Mesothelial cell of epicardium (in vitro differentiated cells): ENCODE measurements at places on chromosomes 5 and 9.

DNA sequence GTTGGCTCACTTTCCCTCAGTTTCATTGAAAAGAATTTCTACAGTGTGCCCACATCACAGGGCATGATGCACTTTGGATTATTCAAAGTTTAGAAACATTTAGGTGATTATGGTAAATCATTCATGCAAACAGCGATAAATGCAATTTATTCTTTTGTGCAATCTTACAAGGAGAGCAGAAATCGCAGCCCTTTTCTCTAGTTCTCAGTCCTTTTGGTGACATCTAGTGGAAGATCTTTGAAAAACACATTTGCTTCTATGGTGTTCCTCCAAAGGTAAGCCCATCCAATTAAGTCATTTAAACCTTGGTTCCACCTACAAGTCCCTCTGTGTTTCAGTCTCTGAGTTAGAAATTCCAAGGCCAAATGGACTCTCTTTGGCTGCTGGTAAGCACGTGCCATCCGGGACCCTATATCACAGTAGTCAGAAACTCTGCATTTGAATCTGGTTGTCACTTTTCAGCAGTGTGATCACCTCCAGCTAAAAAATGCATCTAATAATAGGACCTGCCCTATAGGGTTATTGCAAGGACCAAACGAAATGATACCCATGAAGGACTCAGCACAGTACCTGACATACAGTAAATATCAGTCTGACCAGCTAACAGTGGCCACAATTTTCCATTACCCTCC, 66.4 kb downstream of the MACROH2A1 start:
- H3K27ac ChIP-seq, result no peak overlapping the region
- H3K36me3 ChIP-seq, result peaks cover 2% of the 10 kb centered on the region
- no peaks in the 10 kb centered on the region for H3K27me3 ChIP-seq
- DNase-seq, result no peak

DNA sequence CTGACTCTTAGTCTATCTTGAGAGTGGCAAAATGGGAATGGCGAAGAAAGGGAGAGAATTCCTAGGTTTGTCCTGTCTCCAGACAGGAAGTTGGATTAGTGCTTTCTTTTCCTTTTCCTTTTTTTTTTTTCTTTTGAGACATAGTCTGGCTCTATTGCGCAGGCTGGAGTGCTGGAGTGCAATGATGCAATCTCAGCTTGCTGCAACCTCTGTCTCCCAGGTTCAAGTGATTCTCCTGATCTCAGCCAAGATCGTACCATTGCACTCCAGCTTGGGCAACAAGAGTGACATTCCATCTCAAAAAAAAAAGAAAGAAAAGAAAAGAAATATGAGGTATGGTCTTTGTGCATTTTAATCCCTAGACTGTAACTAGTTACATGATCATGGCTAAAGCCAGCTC, 12.6 kb upstream of the KIF27 start:
- peaks cover 19% of the 10 kb centered on the region for H3K4me1 ChIP-seq
- no peaks in the 10 kb centered on the region for H3K27me3 ChIP-seq
- H3K36me3 ChIP-seq, result no peaks in the 10 kb centered on the region

- H3K27ac ChIP-seq, result no peak overlapping the region
- H3K4me1 ChIP-seq, result peaks cover 6% of the 10 kb centered on the region
- DNase-seq, result no peak
- no peaks in the 10 kb centered on the region for H3K36me3 ChIP-seq
- peaks cover 2% of the 10 kb centered on the region for H3K27me3 ChIP-seq
These were observed 72.0 kb downstream of the RETREG1 start for GRCh38 chr5:16544607-16545374.

- DNase-seq, result no peak
- no peak overlapping the region for H3K27ac ChIP-seq
- H3K36me3 ChIP-seq, result peaks cover 4% of the 10 kb centered on the region
- no peaks in the 10 kb centered on the region for H3K27me3 ChIP-seq
These were observed 4.1 kb upstream of the TOR1A start for GRCh38 chr9:129828051-129828450.

DNA sequence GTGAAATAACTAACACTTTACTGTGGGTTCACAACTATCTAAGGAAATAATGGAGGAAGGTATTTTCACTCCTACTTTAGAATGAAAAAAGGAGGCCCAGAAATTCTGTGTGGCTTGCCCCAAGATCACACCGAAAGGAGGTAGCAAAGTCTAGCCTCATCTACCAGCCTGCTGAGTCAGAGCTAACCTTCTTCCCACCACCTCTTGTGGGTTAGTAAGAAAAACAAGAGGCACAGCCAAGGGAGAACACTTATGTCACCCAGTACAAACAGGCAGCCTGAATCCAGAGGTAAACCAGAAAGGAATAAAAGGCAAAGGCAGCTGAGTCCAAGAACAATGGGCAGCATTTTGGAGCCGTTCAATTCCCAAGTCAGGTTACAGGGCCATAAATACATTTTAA, 91.9 kb upstream of the RASEF start:
- DNase-seq, result no peak
- H3K4me3 ChIP-seq, result no peak overlapping the region
- H3K36me3 ChIP-seq, result no peaks in the 10 kb centered on the region
- H3K27me3 ChIP-seq, result peaks cover 22% of the 10 kb centered on the region
- no peak overlapping the region for H3K27ac ChIP-seq
- no peaks in the 10 kb centered on the region for H3K4me1 ChIP-seq

DNA sequence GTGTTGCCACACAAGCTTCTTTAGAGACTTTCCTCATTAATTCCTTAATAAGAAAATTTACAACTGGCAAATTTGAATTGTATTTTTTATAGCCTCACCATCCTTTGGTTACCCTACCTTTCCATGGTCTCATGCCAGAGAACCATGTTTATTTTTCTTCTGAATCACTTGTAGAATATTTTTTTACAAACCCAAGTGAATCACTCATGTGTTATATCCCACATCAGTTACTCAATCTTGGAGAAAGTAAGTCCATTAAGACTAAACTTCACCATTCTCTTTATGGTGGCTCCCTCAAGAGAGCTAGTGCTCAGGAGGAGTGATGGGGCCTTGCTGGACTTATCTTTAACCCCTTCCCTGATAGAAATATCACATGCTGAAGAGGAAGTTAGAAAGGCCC, 128.9 kb downstream of the SUSD1 start:
- H3K27me3 ChIP-seq, result no peaks in the 10 kb centered on the region
- no peak for DNase-seq
- H3K4me3 ChIP-seq, result no peak overlapping the region
- H3K36me3 ChIP-seq, result peaks cover 26% of the 10 kb centered on the region
- peaks cover 37% of the 10 kb centered on the region for H3K4me1 ChIP-seq
- H3K27ac ChIP-seq, result no peak overlapping the region

DNA sequence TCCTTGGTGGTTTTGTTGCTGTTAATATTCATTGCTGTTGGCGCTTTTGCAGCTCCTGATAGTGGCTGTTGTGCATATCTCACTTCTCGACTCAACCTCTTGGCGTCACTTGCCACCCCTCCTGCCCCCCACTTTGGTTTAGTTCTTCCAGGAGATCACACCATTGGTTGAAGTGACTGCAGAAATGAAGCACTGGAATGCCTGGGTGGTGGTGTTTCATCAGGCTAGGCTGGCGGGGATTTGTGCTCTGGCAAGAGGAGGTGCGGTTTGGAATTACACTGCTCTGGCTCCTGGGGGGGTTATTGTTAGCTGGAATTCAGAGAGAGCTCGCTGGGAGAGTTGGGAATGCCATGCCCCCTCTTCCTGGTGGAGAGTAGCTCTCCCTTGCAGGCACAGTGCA, 11.5 kb downstream of the PRRC2B start:
- peaks cover 78% of the 10 kb centered on the region for H3K4me1 ChIP-seq
- no peak for DNase-seq
- H3K4me3 ChIP-seq, result no peak overlapping the region
- no peaks in the 10 kb centered on the region for H3K27me3 ChIP-seq
- no peaks in the 10 kb centered on the region for H3K36me3 ChIP-seq

DNA sequence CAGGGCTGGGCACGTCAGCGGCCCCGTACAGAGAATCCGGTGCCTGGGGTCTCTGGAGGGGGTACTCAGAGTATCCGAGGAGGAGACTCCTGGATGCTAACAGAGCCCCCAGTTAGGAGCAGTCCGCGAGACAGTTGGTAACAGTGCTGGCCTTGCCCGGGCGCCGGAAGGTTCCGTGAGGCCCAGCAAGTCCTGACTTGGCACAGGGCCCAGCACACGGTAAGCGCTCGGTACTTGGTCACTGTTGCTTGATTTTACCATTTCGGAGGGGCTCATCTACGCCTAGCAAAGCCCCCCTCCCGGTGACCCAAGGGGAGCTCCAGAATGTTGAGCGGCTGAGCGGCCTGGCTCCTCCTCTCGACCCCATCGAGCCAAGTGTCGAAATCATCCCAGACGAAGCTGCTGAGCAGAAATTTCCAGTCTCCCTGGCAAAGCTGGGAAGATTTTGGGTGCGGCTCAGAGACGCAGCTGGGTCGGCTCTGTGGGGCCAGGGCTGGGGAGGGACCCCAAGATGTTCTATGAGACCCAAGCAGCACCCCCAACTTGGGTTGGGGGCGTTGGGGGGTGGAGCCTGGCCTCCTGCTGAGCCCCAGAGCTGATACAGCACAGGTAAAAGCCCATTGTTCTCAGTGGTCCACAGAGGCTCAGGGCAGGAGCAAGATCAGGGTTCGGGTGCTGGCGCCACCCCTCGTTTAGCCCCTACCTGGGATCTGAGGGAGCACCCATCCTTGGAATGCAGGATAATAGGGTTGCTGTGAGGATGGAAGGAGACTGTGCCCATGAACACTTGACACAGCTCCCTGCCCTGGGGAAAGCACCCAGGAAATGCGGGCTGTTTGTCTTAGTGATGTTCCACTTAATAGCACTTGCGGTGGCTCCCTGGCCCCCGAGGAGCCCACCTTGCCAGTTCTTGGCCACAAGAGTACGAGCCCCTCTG, 137.2 kb downstream of the C9orf50 start:
- H3K27ac ChIP-seq, result peak overlapping the region; percentile 99
- no peak for DNase-seq
- H3K4me1 ChIP-seq, result peaks cover 81% of the 10 kb centered on the region
- peak overlapping the region; percentile 48 for H3K4me3 ChIP-seq
- H3K27me3 ChIP-seq, result no peaks in the 10 kb centered on the region

- H3K4me3 ChIP-seq, result no peak overlapping the region
- H3K36me3 ChIP-seq, result no peaks in the 10 kb centered on the region
- DNase-seq, result no peak
These were observed 37.4 kb downstream of the CTSL start for GRCh38 chr9:87763286-87763685.

DNA sequence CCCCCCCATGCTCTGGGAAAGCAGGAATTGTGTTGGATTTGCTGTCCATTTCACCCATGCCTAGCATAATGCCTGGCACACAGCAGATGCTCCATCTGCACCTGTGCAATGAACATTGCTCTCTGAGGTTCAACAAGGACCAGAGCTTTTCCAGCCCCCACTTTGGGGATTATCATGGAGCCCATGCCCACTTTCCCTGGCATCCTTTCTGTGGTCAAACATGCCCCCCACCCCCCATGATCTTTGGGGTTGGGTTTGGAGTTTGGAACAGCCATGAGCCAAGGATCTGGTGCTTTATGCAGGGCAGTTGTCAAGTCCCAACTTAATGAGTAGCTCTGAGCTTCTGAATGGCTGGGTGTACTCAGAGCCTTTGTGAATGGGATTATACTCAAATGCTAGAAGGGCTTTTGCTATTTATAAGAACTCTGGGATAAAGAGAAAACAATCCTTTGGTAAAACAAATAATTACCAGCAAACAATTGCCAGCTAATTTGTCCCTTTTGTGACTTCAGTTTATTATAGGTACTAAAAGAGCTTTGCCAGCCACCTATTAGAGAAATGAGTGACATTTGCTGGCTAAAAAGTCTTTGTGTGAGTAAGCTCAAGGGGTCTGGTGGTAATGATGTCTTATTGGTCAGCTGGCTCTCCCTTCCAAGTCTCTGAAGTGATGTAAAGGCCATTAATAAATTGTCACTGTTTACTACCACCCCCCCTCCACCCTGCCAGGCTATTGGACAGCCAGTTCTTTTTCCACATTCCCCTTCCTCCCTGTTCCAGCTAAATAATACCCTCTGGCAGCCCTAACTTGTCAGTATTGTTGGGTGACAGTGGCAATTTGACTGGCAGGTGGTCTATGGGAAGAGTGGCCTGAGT, 182.3 kb downstream of the MACROH2A1 start:
- H3K4me3 ChIP-seq, result no peak overlapping the region
- H3K27me3 ChIP-seq, result peaks cover 8% of the 10 kb centered on the region
- peaks cover 19% of the 10 kb centered on the region for H3K4me1 ChIP-seq

DNA sequence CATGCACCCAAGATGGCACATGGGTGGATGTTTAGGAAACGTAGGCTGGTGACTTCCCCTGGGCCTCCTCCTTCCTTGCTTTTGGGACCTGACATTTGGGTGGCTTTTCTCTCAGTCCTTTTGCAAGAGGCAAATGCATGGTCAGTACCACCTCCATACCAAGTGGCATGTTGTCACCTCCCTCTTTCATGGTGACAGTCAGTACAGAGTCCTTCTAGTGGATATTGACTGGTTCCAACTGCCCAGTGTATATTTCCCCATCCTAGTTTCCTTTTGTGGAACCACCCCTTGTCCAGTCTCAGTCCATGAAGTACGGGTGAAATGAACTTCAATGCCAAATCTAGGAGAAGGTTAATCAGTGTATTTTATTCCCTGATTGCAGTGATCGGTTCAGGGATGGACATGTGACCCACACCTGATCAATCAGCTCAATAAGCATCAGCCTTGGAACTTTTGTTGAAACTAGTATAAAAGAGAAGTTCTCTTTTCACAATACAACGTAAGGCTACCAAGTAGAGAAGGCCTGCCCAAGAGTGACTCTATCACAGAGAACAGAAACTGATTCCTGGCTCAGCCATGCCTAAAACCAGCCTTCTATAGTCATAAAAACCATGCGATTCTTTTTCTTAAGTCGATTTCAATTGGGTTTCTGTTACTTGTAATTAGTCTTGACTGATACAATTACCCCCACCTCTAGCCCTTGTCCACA, 143.4 kb upstream of the KLF9 start:
- DNase-seq, result no peak
- H3K4me1 ChIP-seq, result peaks cover 10% of the 10 kb centered on the region
- H3K4me3 ChIP-seq, result no peak overlapping the region
- no peaks in the 10 kb centered on the region for H3K27me3 ChIP-seq
- H3K27ac ChIP-seq, result no peak overlapping the region
- H3K36me3 ChIP-seq, result no peaks in the 10 kb centered on the region

GRCh38 chr5:153658149-153658548, 167.7 kb downstream of the GRIA1 start:
- no peak overlapping the region for H3K27ac ChIP-seq
- peaks cover 14% of the 10 kb centered on the region for H3K4me1 ChIP-seq
- no peak for DNase-seq
- H3K36me3 ChIP-seq, result no peaks in the 10 kb centered on the region
- no peak overlapping the region for H3K4me3 ChIP-seq

- no peak for DNase-seq
- no peak overlapping the region for H3K27ac ChIP-seq
- H3K4me3 ChIP-seq, result no peak overlapping the region
- no peaks in the 10 kb centered on the region for H3K4me1 ChIP-seq
These were observed 34.0 kb downstream of the IDNK start for GRCh38 chr9:83656952-83657351.

- peaks cover 23% of the 10 kb centered on the region for H3K4me1 ChIP-seq
- no peak overlapping the region for H3K4me3 ChIP-seq
- H3K27ac ChIP-seq, result no peak overlapping the region
- H3K36me3 ChIP-seq, result no peaks in the 10 kb centered on the region
- H3K27me3 ChIP-seq, result peaks cover 8% of the 10 kb centered on the region
- no peak for DNase-seq
These were observed 179.1 kb downstream of the FGF1 start for GRCh38 chr5:142506756-142507155.

- peak overlapping the region; percentile 16 for H3K4me3 ChIP-seq
- no peaks in the 10 kb centered on the region for H3K27me3 ChIP-seq
- peaks cover 26% of the 10 kb centered on the region for H3K4me1 ChIP-seq
These were observed 65.3 kb downstream of the CWC27 start for GRCh38 chr5:64834037-64834436.
